EL (cell line): ENCODE measurements at places on chromosomes 1 and 21.

- DNase-seq: no peak
Measured at GRCh38 chr1:64595871-64596515, 126.1 kb downstream of the CACHD1 start.

DNA sequence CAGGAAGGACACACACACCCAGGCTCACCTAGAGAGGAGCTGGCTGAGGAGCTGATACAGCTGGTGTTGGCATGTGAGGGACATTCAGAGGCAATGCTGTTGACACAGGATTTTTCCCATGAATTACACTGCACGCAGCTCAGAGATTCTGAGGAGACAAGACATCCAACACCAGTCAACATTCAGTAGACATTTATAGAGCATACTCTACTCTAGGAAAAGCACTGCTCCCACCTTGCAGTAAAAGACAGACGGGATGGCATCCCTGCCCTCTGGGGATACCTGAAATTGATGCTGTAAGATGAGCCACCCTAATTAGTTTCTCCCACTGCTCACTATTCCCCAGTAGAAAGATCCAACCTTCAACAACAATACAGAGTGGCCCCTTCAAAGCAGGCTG is 5.1 kb downstream of the LYPD8 start:
- no peak for DNase-seq

GRCh38 chr1:7620196-7620595 is 150.9 kb upstream of the VAMP3 start:
- DNase-seq: no peak

- DNase-seq: no peak
Measured at GRCh38 chr21:20617130-20617529, 381.1 kb upstream of the NCAM2 start.

DNA sequence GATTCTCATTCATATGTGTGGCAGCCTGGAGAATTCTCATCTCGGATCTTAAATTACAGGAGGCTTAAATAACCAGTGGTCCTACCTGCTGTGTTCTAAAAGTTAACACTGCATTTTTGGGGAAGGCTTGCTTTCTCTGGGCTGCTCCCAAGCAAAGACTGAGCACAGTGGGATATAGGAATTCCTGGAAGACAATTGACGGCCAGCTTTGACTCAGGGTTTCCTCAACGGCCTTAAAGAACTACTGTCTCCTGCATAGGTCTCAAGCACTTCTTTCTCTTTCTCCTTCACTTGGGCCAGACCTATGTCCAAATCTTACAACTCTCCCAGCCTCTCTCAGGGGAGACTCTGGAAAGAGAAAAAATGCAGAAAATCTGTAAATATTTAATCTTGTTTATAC is 1.0 kb upstream of the KRTAP13-3 start:
- no peak for DNase-seq

DNA sequence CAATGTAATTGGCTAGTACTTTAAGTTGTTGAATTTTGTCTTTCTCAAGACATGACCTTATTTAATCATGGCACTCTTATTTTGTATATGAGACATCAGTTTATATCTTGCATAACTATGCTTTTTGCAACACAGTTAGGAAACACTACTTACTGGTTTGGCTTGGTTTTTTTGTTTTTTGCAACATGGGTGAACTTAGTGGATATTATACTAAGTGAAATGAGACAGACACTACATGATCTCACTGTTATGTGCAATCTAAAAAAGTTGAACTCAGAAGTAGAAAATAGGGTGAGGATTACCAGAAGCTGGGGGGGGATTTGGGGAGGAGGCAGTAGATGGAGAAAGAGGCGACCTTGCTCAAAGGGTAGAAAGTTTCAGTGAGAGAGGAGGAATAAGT is 132.1 kb downstream of the PLA2G4A start:
- DNase-seq: no peak

DNA sequence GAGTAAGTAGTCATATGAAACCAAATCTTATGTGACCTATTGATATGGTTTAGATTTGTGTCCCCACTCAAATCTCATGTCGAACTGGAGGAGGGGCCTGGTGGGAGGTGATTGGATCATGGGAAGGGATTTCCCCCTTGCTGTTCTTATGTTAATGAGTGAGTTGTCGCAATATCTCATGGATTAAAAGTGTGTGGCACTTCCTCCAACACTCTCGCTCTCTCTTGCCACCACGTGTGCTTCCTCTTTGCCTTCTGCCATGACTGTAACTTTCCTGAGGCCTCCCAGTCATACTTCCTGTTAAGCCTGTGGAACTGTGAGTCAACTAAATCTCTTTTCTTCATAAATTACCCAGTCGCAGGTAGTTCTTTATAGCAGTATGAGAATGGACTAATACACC is 241.2 kb downstream of the RGS7 start:
- DNase-seq: peak; percentile 8

DNA sequence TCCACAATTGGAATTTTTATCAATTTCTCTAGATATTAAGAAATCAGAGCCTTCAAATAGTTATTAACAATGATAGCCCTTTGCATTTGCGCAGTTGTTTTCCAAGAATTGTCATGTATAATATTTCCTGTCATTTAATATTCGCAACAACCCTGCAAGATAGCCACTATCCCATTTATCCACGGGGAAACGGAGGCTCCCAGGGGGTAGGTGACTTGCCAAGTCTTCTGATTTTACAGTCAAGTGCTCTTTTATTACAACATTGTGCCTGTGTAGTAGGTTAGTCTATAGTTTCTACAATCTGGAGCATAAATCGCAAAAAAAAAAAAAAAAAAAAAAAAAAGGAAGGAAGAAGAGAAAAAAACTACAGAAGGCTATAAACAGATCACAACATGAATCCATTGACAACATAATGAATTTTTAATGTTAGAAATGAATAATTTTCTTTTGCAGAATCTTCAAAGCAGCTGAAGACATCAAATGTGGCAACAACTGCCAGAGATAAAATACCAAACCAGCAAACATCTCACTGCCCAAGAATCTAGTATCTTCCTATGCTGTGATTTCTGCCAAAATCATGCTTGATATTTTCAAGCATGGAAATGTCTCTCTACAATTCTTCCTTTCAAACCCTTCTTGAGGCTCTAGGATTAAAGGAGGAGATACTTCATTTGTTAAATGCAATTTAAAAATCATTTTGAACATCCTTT is 125.5 kb downstream of the PTPN14 start:
- peak; percentile 35 for DNase-seq

DNA sequence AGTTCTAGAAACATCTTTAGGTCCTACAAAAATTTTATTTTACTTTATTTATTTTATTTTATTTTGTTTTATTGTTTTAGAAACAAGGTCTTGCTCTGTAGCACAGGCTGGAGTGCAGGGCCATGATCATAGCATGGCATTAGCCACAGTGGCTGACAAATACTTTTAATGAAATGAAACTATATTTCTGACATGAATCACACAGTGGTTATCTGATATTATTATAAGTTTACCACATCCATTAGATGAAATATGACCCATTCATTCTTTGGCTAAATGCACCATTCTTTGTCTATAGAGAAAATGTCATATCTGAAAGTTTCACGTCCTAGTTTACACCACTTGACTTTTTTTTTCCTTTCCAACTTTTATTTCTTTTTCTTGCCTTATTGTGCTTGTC is 613.4 kb upstream of the ADAMTS5 start:
- peak; percentile 66 for DNase-seq

DNA sequence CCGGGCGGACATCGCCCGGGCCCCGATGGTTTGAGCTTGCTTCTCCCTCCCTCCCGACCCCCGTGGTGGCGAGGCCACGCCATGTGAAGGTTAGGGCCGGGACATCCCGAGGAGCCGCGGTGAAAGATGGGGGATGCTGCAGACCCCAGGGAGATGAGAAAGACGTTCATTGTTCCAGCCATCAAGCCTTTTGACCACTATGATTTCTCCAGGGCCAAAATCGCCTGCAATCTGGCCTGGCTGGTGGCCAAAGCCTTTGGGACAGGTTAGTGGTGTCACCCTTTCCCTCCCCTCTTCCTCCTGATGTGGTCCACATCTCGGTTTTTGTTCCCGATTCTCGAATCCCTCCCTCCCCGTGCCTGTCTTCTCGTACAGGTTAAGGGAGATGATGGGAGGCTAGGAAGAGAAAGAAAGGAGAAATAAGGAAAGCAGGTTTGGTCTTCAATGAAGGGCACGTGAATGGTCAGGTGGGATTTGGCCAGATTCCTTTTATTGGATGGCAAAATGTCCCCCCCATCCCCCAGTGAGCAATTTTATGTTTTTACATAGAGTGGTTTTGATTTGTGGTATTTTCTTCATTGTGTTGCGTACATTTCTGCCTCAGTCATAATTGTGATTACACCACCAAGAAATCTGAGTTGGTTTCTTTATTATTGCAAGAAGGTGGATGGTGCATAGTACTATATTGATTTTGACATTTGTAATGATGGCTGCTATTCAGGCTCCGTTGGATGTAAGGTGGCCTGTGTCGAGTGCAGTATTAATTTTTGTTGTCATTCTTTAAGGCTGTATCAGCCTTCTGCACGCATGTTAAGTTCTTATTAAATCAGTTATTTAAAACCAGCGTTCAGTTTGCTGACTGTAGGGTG is 1.2 kb downstream of the CAMSAP2 start:
- DNase-seq: peak; percentile 29

GRCh38 chr1:214475746-214476145 is 75.7 kb downstream of the PTPN14 start:
- no peak for DNase-seq

- DNase-seq: no peak
Measured at GRCh38 chr21:46152927-46153246, 2.5 kb downstream of the FTCD start.

DNA sequence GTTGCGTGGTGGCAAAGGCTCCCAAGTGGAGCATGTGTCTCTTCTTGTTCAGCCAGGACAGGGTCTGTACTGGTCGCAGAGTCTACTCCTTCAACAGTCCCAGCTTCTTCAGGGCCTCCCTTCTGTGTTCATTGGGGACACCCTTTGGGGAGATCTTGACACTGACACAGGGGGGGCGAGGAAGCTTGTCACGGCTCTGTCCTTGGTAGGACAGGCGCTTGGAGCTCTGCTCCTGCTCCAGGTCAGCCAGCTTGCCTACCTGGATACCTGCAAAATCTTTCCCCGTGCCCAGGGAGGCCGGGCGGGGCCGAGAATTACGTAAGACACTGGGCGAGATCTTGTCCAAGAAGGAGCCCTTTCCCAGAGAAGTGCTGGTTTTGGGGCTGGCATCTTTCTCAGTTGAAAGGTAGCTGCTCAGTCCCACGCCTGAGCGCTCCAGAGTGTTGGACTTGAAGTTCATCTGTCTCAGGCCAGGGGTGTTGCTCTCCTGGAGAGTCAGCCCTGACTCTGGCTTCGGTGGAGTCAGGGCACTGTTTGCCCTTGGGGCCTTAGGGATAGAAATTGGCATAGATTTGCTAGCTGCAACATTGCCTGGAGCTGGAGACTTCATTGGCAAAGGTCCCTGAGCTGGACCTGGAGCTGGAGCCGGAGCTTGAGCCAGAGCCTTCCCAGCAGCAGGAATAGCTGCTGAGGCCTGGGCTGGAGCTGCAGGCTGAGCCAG is 10.5 kb downstream of the C1orf116 start:
- no peak for DNase-seq

DNA sequence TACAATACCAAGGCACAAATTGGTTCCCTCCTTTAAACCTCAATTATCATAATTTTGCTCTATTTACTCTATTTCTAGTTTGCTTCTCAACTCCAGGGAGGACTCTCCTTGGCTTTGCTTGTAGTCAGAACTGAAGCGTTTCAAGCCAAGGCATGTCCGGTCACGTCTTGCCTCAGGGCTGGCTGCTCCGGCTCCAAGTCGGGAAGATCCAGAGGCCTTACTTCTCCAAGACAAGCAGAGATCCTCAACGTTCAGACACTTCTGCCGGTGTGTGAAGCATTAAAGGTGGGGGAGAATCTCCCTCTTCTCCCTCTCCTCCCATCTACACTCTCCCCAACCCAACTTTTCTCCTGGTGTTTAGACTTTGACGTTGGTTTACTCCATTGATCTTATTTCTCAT is 7.2 kb upstream of the HHAT start:
- DNase-seq: no peak

DNA sequence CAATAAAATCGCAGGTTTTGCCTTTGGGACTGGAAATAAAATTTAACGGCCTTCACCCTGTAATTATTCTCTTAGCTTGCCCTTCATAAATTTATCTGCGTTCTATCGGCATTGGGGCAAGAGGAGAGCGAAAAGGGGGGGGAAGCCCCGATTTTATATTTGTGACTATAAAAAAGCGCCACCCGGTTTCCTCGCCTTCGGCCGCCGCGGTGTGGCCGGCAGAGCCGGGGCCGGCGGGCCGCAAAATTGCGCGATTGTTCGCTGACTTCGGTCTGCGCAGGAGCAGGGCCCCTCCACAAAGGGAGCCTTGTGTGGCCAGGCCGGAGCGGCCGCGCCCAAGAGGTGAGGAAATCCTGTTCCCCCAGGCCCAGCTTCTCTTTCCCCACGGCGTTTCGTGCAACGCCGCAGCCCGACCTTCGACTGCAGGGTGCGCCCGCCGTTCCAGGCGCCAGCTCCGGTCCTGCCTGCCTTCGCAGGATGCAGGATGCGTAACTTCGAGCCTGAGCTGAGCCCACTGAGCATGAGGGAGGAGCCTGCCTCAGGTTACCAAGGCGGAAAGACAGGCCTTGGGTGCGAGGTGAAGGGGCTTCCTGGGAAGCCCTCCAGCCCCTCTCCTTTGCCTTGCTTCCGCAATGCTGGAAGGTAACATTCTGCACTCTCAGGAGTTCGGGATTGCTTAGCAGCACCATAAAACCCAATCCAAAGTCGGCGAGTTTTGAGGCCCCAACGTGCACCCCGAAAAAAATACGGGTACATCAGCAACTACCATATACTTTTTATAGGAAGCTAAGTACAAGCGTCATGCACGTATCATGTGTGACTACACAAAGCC is 4.9 kb upstream of the TBX15 start:
- DNase-seq: no peak

GRCh38 chr21:27511233-27511632 is 544.3 kb upstream of the ADAMTS5 start:
- DNase-seq: peak; percentile 17

DNA sequence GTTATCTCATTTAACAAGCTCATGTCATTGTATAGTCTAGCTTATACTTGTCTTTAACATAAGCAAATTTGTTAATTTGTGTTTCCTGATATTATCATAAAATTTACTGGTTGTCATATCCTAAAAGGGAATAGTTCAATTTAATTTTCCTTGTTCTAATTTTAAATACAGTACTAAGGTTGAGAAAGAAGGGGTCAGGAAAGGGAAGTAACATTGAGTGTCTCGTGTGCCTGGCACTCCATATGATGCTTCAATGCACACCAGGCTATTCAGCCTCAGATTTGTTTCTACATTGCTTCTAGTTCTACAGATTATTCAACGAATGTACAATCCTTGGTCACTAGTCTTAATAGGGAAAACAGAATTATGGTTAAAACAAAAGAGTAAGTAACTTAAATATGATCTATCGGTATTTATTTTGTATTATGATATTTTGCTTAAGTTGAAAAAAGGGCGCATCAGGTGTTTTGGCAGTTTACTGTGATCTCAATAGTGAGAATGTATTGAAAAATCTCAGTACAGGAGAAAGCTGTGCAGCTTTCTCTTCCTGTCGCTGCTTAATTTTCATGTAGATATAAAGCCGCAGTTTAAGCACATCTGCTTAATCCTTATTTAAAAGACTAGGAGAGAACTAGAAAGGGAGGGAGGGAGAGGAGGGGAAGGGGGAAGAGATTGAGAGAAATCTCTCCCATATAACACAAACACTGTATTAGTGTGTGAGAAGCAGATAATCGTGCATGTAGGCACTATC is 13.0 kb downstream of the PTPRC start:
- DNase-seq: no peak

- peak; percentile 76 for DNase-seq
Measured at GRCh38 chr1:212514056-212514614, 81.4 kb downstream of the NENF start.
